Stimulated activated CD4-positive, alpha-beta T cell treated with anti-CD3 and anti-CD28 coated beads, Interleukin-12 subunit alpha, Interleukin-12 subunit beta, amount 100 ng/mL, for 4 hours (primary cell): ENCODE measurements at places on chromosomes 3 and 15.

GRCh38 chr15:92631721-92632120, 23.9 kb downstream of the FAM174B start:
- no peak for DNase-seq

DNA sequence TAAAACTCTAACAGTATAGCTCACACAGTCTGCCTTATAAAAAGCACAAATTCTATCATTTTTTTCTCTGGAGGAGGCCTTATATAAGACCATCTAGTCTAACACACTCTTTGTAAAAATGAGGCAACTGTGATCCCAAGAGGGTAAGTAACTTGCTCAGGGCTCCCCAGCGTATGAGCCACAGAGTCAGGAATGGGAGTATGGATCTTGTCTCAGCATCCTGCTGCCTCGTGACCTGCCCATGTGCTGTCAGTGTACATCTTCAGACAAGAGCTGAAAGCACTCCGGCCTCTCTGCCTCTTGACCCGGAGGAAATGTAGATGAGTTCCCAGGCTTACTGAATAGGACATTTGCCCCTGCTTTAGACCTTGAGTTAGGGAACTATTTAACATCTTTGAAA, 28.4 kb upstream of the MEF2A start:
- DNase-seq = no peak

GRCh38 chr15:37898362-37898761, 36.1 kb upstream of the TMCO5A start:
- no peak for DNase-seq

- DNase-seq = no peak
Observed at GRCh38 chr15:62653122-62653521, 389.4 kb upstream of the TPM1 start.

DNA sequence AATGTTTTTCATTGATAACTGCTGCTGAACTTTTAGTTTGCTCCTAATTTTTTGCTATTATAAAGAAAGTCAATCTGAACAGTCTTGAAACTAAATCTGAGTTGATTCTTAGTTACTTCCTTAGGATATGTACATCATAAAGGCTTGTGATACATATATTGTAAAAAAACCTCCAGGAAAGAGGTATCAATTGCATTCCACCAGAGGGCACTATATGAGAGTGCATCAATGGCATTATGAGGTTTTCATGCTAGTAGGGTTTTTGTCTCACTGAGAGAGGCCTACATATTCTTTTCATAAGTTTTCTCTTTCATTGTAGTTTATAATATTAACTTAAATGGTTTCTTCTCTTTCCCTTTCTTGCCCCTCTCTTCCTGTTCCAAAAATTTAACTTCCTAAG, 46.9 kb downstream of the PIK3R4 start:
- no peak for DNase-seq

DNA sequence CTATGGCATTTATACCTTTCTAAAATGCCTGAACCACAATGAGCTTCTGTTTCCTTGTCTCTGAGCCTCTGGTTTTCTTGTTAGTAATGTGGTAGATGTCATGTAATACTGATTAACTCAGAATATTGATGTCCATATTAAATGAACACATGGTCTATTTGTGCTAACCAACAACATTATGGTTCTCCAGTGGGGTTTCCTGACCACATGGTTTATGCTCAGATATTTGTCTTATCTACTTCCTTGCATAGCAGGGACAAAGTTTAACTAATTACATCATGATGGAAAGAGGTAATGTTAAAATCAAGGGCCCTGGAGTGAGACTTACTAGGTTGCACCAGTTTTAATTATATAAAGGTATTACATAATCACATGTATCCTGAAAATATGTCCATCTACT, 62.6 kb upstream of the SCN10A start:
- DNase-seq = no peak

DNA sequence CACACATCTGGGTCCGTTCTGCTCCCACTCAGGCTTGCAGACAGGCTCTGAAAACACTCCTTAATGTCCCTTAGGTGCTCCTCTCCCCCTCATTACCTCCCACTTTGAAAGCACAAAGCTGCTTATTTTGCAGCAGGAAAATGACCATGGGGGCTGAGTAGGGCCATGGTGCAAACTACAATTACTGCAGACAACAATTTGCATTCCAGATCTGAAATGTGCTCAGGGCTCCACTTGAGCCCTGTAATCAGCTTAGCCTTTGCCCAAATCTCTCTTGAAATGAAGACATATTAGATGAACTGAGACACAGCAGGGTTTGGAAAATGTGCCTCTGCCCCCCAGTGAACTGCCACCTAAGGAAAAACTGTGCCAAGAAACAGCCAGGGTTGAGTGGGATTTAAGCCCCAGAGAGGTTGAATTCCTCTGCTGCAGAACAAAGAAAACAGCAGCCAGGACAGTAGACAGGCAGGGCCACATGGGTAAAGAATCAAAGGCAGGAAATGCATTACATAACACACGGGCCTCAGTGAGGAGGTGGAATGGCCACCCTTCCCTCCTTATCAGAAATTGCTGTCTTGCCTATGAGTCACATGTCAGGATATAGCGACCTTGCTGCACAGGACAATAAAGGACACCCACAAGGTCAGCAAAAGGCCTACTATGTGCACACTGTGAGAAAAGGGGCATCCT, 126.8 kb upstream of the ARHGEF3 start:
- no peak for DNase-seq

GRCh38 chr3:108183971-108184370, 38.3 kb downstream of the IFT57 start:
- no peak for DNase-seq

DNA sequence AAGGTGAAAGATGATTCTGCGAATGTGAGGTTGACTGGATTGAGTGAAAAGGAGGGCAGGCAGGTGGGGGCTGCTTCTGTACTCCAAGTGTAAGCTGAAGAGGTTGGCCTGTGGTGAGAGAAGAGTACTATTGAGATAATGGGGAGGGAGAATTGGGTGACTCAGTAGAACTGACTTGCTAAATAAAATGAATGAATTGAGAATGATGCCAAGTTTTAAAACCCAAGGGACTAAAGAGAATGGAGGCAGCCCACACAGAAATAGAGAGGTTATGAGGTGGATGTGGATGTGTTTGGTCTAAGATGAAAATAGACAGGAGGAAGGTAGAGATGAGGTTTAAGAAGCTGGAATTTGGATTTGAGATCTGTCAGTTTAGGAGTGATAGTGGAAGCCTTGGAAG, 5.9 kb downstream of the MME start:
- no peak for DNase-seq

DNA sequence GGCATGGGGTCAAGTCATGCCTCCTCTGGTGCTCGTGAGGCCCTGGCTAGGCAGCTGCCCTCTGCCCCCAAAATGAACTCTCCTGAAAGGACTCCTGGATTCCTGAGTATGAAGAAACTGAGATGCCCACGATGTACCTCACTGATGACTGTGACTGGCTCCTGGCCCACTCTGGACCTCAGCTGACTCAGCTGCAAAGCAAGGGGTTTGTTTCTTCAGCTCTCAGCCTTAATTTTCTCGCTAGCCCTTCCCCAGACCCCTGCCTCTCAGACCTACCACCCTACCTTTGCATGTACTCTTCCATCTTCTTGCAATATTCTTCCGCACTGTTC, 5.2 kb upstream of the GNAI2 start:
- DNase-seq = no peak

- DNase-seq = peak; percentile 68
Observed at GRCh38 chr3:102229062-102229655, 205.7 kb upstream of the ZPLD1 start.

GRCh38 chr15:100111125-100112060, 230.4 kb downstream of the ADAMTS17 start:
- peak; percentile 31 for DNase-seq

GRCh38 chr3:52714335-52715302, 8.7 kb downstream of the SPCS1 start:
- DNase-seq = no peak

- no peak for DNase-seq
Observed at GRCh38 chr3:11636394-11636770, 7.3 kb downstream of the VGLL4 start.

GRCh38 chr3:146473726-146474125, 4.4 kb upstream of the PLSCR2 start:
- DNase-seq = no peak

- DNase-seq = no peak
Observed at GRCh38 chr15:69576948-69577351, 124.3 kb downstream of the RPLP1 start.

DNA sequence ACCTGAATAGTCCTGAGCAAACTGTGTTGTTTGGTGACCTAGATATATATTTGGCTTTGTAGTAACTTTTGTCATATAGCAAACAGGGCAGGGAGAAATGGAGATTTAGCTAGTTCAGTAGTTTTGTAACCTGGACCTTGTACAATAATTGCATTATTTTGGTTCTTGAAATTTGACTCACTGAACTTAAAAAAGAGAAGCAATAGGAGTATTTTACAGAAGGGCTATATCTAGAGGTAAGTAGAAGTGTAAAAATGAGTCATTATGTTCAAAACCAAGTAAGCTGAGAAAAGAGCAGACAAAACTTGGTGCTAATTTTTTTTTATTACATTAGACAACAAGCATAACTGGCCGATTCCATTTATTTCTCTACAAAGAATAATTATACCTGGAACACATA, 505.4 kb downstream of the ZIC1 start:
- no peak for DNase-seq

- no peak for DNase-seq
Observed at GRCh38 chr3:45024542-45025255, 1.4 kb upstream of the CLEC3B start.

GRCh38 chr3:171838218-171838720, 4.9 kb upstream of the TMEM212 start:
- no peak for DNase-seq

- DNase-seq = no peak
Observed at GRCh38 chr3:194730365-194730764, 44.7 kb downstream of the FAM43A start.

DNA sequence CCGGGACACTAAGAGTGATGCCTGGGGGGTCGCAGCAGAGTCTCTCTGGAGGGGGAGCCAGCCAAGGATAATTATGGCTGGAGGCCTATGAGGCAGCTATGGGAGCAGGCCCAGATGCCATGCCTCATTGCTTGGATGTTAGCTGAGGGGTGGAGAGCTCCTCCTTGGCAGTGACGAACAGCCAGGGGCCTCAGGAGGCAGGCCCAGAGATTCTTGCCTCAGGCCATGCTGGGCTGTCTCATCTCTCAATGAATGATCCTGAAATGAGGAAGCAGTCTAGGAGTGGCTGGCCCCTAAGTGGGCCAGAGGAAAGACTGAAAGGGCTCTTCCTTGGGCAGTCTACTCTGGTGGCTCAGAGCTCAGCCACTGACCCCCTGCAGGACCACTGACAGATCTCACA, 21.3 kb downstream of the KIF9 start:
- no peak for DNase-seq

GRCh38 chr15:61034678-61035291, 194.3 kb downstream of the RORA start:
- no peak for DNase-seq

DNA sequence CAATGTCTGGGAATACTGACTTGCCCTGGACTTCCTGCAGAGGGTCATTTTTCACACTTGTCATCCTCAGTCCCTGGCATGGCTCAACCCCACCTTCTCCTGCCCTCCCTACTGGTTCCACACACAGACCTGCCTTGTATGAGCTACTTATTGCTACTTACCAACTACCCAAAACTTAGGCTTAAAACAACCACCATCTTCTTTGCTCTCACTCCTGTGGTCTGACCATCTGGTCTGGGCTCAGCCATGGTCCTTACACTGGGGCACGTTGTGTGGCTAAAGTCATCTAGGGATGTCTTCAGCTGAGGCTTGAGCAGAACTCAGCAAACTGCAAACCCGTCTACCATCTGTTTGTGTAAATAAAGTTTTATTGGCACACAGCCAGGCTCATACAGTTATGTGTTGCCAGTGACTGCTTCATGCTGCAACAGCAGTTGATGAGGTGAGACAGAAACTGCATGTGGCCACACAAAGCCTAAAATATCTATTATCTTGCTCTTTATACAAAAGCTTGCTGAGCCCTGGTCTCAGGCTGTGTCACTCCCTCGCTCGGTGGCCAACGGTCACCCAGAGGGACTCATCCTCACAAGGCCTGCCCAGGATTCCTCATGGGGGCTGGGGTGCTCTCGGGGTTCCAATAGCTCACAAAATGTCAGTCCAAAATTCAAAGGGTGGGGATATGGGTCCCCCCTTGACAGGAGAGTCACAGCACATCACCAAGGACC, 43.5 kb downstream of the KLF15 start:
- no peak for DNase-seq

DNA sequence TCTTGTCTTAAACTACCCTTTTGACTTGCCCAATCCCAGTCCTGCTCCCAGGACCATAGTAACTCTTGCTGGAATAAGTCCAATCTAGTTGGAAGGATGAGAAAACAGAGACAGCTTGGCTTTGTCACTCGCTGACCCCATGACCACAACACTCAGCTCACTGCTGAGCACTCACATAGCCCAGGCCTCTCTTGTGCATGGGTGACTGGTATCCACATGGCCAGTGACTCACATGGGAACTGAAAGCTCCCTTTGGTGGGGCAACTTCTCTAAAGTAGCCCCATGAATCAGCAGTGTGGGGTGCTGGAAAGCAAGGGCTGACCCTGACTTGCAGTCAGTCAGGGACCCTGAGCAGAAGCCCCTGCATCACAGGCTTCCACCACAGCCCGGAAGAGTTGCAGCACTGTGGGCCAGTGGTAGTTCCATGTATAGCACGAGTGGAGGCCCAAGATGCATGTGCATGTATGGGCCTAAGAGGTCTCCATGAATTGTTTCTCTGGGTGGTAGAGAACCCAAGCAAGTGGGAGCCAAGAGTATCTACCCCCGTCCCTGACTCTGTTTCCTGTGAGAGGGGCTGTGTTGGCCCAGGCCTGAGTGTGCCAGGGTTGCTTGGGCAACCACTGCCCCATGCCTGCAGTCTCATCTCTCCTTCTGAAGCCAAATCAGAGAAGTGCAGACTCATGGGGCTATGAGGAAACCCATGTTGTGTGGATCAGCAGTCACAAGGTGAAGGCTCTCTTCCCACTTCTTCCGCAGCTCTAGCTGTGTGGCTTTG, 62.1 kb upstream of the XCR1 start:
- no peak for DNase-seq

- DNase-seq = no peak
Observed at GRCh38 chr3:63979093-63979885, 44.0 kb downstream of the PSMD6 start.
